ENCODE measurements at places on chromosomes 12 and 14.

- DNase-seq = no peak
Observed at GRCh38 chr14:32608857-32609256, 279.8 kb downstream of the AKAP6 start.

- no peak for DNase-seq
Observed at GRCh38 chr12:53205747-53206419, 1.2 kb downstream of the ITGB7 start.

GRCh38 chr12:26226122-26226521 is 30.7 kb downstream of the SSPN start:
- DNase-seq = no peak

- no peak for DNase-seq
Observed at GRCh38 chr12:3152892-3153291, 75.7 kb downstream of the TSPAN9 start.

DNA sequence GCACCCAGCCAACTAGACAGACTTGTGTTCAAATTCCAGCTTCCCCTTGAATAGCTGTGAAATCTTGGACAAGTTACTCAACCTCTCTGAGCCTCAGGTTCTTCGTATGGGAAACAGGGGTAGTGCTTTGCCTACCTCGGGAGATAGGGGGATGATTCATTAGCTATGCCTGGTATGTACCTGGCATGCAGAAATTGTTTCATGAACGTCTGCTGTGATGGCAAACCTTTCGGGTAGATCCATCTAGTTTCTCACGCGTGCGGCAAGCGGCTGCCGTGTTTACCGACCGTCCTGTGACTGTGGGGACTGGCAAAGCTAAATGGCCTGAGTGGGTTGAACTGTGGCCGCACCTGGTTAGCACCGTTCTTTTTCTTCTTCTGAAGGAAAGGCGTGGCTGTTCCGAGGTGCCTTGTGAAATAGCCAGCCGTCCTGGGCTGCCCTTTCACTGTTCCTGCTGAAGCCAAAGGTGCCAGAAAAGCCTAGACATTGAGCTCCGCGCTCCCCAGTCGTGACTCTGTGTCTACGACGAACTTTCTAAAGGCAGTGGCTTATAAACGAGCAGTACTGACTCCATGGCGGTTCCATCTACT is 40.6 kb upstream of the MED13L start:
- DNase-seq = no peak

DNA sequence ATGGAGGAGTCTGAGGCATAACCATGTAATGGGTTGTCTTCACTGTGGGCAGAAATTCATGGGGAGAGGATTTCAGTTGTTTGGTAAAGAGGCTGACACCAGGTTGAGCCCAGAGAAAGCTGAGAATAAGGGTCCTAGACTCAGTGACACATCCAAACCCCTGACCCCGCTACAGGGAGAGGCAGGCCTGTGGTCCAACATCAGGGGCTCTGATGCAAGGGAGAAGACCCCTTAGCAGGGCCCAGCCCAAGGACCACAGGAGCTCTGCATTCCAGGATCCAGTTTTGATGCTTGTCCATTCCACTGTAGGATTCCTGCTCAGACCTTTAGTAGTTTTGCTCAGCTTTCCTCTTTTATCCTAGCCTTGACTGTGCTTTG is 15.5 kb downstream of the GPR68 start:
- DNase-seq = no peak

DNA sequence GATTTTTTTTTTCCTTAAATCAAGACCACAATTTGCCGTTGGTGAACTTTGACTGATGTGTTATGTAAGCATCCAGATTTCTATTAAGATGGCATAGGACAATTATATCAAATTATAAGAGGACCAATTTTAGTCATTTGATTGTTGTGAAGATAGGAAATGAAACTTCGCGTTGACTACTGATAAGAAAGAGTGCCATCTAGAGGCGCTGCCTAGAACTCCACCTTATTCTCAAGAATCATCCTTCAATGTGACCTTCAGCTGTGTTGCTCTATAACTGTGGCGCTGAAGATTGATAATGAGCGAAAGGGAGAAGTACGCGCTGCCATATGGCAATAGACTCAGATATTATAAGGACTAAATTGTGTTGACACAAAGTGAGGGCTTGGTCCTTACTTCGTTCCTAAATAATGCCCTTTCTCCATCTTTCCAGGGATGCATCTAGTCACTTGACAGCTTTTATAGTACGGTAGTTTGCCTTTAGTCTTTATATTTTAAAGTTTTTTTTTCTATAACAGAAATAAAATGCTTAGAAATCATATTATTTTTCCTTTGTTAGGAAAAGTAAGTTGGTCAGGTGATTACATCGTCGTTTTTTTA is 350.8 kb upstream of the STXBP6 start:
- DNase-seq = peak; percentile 78

Data from Kasumi-1 (cell line).